ENCODE measurements at places on chromosomes 1 and 21. TPM values are rescaled to one million over a fixed set of nuclear protein-coding genes. Genes with fewer than 3 reads are reported as not detected.
A peak's percentile ranks its signal among the peaks of the same experiment; 100 is the strongest.

KCNQ4 gene
- total RNA-seq, result 0.92 TPM

DNA sequence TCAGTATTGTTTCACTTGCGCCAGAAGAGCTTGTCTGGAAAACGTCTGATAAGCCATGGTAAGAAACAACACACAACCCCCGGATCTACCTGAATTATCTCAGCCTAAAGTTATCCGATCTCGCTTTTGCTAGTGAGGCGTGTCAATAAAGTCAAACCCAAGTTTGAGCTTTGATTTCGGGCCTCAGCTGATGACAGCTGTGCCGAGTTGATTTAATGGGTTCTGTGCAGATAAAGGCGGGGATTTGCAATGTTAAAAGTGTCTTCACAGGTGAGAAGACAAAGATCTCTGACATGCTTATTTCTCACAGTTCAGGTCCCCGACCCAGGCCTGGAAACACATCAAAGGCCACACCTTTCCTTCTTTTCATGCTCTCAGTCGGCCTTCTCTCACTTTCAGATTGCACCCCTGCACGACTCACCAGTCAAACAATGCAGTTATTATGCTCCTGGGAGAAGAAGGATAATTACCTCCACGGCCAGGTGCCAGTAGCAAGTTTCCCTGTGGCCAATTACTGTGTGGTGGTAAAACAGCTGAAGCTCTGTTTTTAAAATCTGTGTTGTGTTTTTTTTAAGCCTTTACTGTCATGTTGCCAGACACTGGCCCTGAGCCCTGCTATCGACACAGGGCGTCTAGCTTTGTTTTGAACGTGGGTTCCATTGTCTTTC, 245.3 kb upstream of the RUNX1 start:
- peak overlapping the region; percentile 56 for H3K4me3 ChIP-seq
- no peaks in the 10 kb centered on the region for H3K27me3 ChIP-seq
- H3K4me1 ChIP-seq, result peaks cover 27% of the 10 kb centered on the region
- peak; percentile 69 for DNase-seq

DNA sequence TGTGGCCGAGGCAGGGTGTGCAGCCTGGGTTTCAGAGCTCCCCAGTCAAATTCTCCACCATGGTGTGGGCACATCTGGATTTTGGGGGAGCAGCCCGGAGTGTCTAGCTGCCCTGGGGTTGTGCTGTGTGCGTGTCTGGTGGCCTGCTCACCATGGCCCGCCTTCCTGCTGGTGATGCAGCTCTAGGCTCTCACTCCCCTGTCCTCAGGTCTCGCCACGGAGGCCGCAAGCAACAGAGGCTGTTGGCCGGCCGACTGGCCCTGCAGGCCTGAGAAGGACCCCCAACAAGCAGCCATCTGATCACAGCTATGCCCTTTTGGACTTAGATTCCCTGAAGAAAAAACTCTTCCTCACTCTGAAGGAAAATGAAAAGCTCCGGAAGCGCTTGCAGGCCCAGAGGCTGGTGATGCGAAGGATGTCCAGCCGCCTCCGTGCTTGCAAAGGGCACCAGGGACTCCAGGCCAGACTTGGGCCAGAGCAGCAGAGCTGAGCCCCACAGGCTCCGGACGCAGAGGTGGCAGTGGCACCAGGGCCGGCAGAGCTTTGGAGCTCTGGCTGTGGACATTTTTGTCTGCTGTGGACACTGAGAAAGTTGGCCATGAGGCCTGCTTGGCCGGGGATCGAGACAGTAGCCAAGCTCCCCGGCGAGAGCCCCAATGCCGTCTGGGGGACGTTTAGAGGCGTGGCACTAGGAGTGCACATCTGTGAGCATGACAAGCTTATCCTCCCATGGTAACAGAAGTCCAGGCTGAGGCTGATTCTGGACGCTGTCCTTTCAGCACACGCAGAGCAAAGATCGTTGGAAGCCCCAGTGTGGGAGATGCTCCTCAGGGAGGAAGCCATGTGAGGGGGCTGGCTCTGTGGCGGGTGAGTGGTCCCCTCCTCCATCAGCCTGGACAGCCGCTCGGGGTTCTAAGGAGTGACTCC, 8.2 kb downstream of the THAP3 start:
- no peaks in the 10 kb centered on the region for H3K4me1 ChIP-seq
- DNase-seq, result no peak
- peaks cover 45% of the 10 kb centered on the region for H3K36me3 ChIP-seq
- H3K4me3 ChIP-seq, result no peak overlapping the region

DNA sequence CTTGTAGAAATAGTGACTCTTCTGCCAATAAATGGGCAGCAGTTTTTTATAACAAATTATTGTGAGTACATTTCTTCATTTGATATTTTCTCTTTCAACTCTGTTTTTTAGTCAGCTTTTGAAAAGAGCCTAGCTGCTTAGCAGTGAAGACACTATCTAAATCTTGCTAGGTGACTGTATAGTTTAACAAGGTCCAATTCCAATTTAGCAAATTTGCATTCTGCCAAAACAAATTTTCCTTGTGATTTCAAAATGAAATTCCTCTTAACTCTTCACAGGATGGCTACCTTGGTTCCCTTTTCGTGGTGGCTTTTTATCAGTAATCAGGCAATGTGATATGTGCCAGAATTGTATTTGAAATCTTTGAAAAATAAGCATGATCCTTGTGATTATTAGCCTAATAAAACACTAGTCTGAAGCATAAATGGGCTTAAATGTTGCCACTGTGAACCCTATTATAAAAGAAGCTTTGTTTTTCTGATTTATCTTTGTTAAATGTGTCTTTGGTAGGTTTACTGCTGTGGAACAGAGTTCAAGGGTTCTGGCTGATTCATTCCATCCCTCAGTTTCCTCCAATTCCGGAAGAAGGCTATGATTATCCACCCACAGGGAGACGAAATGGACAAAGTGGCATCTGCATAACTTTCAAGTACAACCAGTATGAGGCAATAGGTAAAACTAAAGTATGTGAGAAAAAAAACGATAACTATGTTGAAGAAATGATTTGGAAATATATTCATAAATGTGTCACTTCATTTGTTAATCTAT, 12.2 kb downstream of the DNASE2B start:
- peaks cover 7% of the 10 kb centered on the region for H3K4me1 ChIP-seq
- no peak overlapping the region for H3K27ac ChIP-seq
- no peaks in the 10 kb centered on the region for H3K27me3 ChIP-seq
- DNase-seq, result no peak
- no peak overlapping the region for H3K4me3 ChIP-seq

DNA sequence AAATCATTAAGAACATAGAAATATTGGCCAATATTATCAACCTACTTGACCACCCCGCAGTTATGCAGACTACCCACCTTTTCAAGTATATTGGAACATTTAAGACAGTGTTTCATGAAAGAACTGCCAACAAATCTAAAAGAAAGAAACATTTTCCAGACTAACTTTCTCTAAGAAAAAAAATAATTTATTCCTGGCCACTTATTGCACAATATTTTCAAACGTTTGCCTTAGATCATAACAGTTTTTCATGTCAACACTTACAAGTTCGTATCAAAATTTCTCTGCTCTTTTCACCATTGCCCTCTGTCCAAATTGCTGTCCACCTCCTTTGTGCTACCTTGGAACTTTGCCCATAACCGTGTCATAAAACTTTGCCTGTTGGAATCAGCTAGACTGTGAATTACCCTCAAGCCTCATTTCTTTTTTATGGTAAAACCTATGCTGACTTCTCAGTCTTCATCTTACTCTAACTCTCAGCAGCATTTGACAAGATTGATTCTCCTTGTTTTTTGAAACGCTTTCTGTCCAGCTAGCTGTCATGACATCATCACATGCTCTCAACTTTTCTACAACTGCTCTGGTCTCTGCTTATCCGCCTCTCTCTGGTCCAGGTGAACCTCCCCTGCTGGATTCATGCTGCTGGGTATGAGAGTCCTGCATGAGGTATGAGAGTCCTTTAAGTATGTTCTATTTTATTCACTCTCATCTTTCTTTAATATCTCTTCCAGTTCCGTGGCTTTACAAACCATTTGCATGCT, 92.8 kb upstream of the CHRM3 start:
- H3K4me1 ChIP-seq, result no peaks in the 10 kb centered on the region
- no peak overlapping the region for H3K4me3 ChIP-seq
- no peaks in the 10 kb centered on the region for H3K36me3 ChIP-seq
- H3K27me3 ChIP-seq, result no peaks in the 10 kb centered on the region

GJA8 gene
- not detected for total RNA-seq

All from Calu3 (cell line).